Kidney (tissue), 22 donors: ENCODE measurements at places on chromosomes 5 and 9. TPM values are rescaled to one million over a fixed set of nuclear protein-coding genes. Genes with fewer than 3 reads are reported as not detected.

GRCh38 chr5:139847790-139848507 lies 52.3 kb downstream of the PSD2 start:
- H3K4me3 ChIP-seq: peak overlapping the region; percentile 51
- H3K4me1 ChIP-seq: no peaks in the 10 kb centered on the region
- peak; percentile 56 for DNase-seq
- no peaks in the 10 kb centered on the region for H3K27me3 ChIP-seq
- H3K36me3 ChIP-seq: no peaks in the 10 kb centered on the region
- H3K27ac ChIP-seq: no peak overlapping the region

VLDLR gene
- total RNA-seq: 24.2 TPM

SGCD gene
- 2.7 TPM for total RNA-seq

GRCh38 chr9:83572524-83572923 lies 34.3 kb upstream of the FRMD3 start:
- DNase-seq: peak; percentile 30
- peaks cover 6% of the 10 kb centered on the region for H3K4me1 ChIP-seq

DNA sequence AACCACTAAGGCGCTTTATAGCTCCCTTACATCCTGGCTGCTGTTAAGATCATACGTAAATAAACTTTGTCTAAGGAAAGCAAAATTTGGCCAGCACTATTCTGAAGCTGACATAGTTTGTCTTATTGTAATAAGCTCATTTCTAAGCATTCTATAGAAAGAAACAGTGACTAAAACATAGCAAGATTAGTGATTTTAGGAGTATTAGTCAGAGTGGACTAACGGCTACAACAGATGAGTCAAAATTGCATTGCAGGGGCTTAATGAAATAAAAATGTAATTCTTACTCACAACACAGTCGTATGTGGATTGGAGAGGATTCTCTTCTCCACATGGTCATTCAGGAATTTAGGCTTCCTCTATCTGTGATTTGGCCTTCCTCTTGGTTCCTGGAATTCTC lies 347.6 kb downstream of the GADD45G start:
- H3K36me3 ChIP-seq: no peaks in the 10 kb centered on the region
- H3K4me1 ChIP-seq: no peaks in the 10 kb centered on the region
- H3K27me3 ChIP-seq: no peaks in the 10 kb centered on the region
- H3K27ac ChIP-seq: no peak overlapping the region

GLRA1 gene
- not detected for total RNA-seq

DNA sequence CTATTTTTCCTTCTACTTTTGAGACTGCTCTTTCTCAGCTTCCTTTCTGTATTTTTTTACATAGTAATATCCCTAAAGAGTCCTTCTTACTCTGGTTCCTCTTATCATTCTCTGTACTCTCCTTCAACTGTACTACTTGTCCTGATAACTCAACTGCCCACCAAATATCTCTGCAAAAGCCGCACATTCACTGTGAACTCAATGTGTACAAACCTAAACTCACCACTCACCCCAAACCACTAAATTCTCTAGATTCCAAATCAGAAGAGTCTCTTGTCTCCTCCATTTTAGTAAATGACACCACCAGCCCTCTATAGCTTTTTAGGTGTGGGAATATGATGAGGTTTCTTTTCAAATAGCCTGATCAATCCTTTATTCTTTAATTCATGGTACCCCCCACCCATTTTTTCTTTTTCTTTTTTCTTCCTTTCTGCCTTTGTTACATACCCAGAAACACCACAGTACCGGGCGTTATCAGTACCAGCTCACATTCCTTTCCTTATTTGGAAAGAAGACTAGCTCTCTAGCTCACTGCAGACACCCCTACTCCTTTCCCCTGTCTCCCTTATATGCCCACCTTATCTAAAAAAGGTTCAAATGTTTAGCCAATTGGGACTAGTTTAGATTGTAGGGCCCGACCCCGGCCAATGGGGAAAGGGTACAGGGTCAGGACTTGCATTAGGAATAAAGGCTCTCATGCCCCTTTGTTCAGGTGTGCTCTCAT lies 63.1 kb upstream of the RANBP6 start:
- no peak overlapping the region for H3K27ac ChIP-seq
- H3K4me3 ChIP-seq: no peak overlapping the region
- DNase-seq: no peak

DNA sequence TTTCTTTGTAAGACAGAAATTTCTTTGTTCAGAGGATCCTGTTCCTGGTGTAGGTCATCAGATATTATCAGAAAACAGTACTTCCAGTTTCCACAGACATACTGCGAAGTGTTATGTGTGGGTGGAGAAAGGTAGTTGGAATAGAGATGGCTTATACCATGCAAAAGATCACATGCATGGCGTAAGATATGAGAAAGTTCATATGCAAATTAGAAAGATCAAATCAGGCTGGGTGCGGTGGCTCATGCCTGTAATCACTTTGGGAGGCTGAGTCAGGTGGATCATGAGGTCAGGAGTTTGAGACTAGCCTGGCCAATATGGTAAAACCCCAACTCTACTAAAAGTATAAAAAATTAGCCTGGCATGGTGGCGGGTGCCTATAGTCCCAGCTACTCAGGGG lies 65.2 kb upstream of the GLIS3 start:
- no peaks in the 10 kb centered on the region for H3K36me3 ChIP-seq
- DNase-seq: no peak
- H3K27ac ChIP-seq: no peak overlapping the region
- H3K27me3 ChIP-seq: no peaks in the 10 kb centered on the region
- no peaks in the 10 kb centered on the region for H3K4me1 ChIP-seq
